ENCODE measurements at places on chromosomes 6 and 20.

GRCh38 chr6:143401068-143401446 is 49.4 kb downstream of the ADAT2 start:
- DNase-seq: no peak

DNA sequence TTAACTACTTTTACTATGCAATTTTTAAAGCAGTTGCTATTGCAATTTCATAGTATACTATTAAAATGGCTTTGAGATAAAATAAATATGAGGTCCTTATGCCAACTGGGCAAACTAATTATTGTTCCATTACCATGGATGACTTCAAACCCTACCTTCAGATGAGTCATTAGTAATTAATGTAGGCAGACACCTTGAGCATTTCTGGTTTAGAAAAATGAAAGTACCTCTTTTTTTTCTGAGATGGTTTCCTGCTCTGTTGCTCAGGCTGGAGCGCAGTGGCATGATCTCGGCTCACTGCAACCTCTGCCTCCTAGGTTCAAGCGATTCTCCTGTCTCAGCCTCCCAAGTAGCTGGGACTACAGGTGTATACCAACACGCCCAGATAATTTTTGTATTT is 11.9 kb downstream of the ASF1A start:
- DNase-seq: no peak

DNA sequence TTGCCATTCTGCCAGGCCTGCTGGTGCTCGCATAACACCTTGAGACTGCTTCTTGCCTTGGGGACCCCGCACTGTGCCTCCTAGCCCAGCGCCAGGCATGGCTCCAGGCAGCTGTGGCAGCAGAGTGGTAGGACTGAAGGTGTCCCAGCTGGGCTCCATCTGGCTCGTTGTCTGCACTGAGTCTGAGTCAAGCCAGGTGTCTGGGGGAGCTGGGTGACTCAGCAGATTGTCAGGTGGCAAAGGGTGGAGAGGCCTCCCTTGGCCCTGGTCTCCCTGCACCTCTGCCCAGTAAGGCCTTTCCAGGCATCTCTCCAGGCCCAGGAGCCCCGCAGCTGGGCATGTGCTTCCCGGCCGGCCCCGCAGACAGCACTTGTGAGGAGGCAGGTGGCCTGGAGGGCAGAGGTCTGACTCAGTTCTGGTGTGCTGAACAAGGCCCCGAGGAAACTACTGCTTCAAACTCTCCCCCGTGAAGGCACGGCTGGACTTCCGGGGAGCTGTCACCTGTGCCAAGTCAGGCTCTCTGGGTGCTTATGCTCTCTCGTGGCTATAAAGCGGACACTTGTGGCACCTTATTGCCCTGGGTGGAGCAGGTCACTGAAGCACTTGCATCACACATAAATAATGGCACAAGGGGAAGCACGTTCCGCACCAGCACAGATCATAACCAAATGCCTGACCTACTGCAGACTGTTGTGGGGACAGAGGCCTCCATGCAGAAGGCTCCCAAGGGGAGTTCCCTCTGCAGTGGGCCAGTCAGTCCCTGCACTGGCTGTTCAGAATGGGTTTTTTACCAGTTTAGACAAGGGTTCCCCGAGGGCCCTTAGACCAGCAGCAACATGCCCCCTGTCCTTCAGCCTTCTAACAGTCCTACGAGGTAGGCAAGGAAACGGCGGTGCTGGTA is 27.5 kb downstream of the FOXC1 start:
- no peak for DNase-seq

- no peak for DNase-seq
These were observed 71.9 kb upstream of the MLN start for GRCh38 chr6:33875696-33876095.

DNA sequence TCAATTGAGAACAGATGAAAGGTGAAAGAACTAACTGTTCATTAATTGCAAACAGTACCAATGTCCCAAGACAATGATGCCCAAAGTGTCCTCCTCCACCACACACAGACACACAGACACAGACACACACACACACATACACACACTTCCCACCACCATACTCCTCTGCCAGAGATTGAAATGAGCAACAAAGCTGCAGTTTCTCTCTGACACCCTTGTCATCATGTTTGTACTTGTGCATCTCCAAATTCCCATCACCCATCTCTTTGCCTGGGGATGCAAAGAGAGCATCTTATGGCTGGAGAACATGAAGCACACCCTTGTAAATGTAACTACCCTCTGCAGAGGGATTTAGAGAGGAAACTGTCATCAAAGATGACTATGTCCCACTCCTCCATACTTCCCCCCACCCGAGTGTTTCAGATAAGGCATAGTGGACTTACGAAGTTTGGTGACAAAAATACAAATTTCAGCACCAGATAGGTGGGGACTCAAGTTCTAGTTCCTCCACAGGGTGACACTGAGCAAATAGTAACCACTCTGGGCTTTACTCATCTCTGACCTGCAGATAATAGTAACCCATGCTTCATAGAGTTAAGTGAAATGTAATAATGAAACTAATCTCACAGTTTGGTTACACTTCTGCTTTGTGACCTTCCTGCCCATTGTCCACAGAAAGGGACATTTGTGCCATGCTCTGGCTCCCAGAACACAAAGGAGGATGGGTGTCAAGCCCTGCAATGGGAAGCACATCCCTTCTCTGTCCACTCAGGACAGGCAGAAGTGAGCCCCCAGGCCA is 8.7 kb downstream of the MAFB start:
- no peak for DNase-seq

GRCh38 chr20:63151554-63152321 is 64.2 kb downstream of the YTHDF1 start:
- no peak for DNase-seq

DNA sequence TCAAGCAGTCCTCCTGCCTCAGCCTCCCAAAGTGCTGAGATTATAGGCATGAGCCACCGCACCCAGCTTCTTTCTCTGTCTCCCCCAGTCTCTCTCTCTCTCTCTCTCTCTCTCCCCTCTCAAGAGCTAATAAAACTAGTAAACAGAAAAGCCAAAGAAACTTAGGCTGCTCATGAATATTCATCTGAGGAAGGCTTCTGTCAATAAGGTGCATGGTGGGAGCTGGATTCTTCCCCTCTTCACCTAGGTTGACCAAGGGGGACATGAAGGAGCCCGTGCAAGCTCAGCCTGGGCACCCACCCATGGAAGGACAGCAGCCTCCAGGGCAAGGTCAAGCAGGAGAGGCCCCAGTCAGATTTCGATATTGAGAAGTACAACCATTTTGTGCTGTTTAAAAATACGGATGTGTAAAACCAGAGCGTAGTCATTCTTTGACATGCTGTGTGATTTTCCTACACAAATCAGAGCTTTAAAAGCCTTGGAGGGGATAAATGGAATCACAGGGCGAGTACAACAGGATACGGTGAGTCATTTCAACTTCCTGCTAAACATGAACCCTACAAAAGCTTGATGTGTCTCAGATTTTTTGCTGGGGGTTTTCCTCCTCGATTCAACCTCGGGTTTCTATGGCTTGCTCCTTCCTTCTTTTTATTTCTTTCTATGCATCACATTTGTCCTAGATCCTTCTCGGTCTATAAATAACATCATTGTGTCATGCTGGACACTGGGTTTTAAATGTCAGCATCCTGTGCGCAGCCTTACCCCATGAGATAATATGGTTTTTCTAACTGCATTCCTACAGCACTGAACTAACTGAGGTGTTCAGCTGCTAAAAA is 368.9 kb upstream of the JARID2 start:
- no peak for DNase-seq

DNA sequence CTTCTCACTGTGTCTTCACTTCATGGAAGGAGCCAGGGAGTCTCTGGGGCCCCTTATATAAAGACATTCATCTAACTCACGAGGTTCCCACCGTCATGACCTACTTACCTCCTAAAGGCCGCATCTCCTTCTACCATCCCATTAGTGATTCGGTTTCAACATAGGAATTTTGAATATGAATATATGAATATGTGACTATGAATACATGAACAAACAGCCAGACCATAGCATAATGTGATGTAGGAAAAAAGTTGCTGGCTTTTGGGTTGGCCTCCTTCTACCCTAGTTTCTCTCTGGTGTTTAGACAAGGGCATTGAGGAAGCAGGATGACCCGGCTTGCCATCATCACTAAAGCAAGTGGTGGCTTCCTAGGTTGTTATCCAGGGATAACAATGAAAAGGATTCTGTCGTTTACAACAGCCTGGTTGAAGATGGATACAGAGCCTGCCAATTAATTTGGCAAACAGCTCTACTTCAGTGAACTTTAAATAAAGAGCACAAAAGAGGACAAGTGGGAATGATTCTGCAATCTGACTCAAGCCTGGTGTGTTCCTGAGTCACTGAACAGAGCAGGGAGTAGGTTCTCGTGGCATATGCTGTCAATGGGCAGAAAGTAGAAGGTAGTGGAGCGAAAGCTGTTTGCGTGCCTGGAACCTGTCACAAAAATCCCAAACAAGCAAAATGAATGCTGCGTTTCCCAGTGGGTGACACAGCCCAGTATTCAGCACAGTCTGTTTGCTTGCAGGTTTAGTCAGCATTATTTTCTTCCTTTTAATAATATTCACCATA is 44.0 kb upstream of the DOK5 start:
- DNase-seq: no peak

- no peak for DNase-seq
These were observed 92.9 kb upstream of the SHLD1 start for GRCh38 chr20:5657190-5657875.

- DNase-seq: no peak
These were observed 170.6 kb upstream of the AGPAT4 start for GRCh38 chr6:161444464-161444863.

- no peak for DNase-seq
These were observed 5.4 kb downstream of the ENPP4 start for GRCh38 chr6:46135176-46135575.

- DNase-seq: no peak
These were observed 273.8 kb downstream of the SAMD5 start for GRCh38 chr6:147782302-147782701.

DNA sequence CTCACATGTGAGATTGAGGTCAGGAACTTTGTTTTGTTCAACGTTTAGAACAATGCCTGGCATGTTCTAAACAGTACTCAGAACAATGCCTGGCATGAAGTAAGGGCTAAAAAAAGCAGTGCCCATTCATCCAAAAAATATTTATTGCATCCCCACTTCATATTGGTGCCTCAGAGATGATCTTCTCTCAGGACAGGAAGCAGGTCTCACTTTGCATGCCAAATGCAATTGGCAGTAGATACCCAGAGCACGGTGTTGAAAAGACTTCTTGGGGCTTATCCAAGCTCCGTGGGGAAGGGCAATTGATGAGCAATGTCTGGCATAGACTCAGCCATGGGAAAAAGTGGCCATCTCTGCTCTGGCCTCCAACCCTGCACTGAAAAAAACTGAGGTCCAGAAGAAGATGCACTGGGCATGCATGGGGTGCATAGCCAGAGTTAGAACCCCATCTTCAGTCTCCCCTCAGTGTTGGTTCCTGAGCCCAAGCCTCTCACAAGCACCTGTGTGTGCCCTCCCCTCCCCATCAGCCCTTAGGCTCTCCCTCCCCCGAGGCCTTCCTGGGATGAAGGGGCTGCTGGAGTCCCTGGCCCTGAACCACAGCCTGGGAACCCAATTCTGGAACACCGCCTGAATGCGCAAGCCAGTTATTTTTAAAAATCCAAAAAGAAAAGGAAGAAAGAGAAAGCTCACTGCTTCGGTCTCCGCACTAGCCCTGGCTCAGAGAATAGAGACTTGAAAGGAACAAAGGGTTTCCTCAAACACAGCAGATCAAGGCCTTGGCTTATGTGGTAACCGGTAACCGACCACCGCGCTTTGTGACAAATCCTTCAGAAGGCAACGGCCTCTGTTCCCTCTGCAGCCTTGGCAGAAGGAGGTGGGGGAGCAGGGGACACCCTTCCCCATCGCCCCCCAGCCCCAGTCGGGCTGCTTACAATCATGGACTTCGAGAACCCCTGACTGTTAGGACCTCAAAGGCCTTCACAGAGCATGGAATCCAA is 78.5 kb upstream of the SIRPA start:
- no peak for DNase-seq

DNA sequence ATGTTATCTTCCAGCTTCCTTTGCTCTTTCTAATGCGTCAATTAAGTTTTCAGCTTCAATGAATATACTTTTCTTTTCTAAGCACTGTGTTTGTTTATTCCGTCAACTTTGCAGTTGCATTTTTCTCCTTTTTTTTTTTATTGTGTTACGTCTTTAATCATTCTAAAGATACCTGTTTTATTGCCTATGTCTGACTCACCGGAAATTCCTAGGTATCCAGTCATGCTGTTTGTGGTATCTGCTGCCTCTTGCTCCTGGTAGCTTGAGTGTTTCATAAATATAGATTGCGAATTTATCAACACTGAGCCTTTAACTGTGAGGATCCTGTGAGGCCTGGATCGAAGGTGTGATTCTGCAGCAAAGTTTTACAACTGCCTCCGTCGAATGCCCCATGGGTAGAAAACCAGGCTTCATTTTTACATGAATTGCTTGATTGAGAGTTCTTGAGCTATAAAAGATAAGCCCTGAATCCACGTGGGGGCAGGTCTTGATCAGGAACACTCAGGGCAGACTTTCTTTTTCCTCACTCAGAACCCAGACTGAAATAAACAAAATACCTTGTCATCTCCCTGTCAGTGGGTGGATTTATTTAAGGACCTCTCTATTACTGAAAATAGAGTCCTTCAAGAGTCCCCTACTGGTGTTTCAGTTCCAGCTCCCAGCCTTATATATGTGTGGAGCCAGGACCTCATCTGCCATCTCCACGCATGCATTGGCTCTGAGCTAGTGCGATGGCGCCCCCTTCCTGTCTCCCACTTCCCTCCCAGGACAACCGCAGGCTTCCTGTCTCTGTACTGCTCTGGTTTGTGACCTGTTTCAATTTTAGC is 60.1 kb upstream of the LRRC1 start:
- DNase-seq: no peak

DNA sequence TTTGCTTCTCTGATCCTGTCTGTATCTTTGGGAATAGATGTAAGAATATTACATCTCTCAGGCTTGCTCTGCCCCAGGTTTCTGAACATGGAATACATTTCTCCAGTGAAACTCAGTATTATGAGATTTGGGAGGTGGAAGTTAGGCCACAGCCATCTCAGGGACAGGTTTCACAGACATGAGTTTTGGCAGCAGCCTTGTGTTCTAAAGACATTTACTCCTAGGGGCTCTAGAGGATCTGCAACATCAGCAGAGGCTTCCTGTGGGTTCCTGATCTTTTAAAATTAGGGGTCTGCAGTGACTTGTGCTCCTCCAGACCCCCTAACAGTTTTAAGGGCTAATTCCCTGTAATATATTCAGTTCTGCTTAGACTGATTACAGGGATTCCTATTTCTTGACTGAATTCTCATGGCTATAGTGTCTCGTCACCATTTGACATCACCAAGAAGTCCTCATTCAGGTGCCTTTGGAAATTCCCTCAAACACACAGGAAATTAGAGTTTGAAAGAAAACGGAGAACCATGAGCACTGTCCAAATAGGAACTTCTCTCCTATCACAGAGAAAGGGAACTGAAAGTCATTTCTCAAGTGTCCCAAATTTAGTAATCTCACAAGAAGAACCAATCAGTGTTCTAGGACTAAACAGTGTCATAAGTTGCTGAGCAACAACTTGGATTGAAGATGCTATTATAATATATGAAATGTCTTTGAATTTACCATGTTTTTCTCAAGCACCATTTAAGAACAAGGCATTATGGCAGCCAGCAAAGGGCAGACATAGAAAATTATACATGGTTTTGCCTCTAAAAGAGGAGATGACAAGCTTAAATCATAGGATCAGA is 2.5 kb upstream of the HLA-DRA start:
- DNase-seq: no peak

GRCh38 chr6:136114661-136115060 is 135.4 kb downstream of the MTFR2 start:
- no peak for DNase-seq
